Activated T-helper 9 cell treated with anti-CD3 and anti-CD28 coated beads, Interleukin-2, amount 50 U/mL, for 16 hours (primary cell): ENCODE measurements at places on chromosomes 7 and 10.

- DNase-seq, result no peak
Measured at GRCh38 chr7:6164010-6164409, 108.4 kb downstream of the CYTH3 start.

- no peak for DNase-seq
Measured at GRCh38 chr10:90605506-90605905, 252.3 kb downstream of the HTR7 start.

DNA sequence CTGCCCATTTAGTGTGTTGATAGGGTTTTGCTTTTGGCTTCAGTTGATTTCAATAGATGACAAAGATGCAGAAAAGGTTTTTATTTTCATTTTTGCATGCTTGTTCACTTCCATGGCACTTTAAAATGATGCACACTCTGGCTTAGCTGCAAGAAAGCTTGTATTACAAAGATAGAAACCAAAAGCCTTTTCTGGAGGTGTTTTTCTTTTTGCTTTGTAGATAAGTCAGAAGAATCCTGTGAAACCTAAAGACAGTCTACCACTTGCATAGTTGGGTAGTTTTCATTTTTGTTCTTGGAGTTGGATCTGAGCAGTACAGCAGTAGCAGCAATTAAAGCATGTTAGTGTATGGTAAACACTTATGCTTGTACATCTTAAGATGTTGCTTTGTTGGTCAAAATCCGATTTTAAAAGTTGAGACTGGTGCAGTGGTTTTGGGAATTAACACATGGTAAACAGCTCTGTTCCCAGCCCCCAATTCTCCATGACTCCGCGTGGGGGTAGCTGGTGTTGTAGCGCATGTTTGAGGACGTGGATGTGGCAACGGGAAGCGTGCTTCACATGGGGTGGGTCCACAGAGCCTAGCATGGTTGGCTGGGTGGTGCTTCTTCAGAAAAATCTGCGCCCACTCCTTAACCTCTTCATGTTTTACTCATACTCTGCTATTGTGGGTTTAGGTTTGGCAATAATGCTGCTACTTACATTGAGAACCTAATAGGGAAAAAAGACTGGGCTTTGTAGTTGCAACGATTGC is 19.8 kb downstream of the CCNY start:
- DNase-seq, result no peak

GRCh38 chr10:46527241-46527811 is 29.1 kb downstream of the GPRIN2 start:
- DNase-seq, result no peak

GRCh38 chr7:92873776-92874175 is 37.4 kb upstream of the CDK6 start:
- no peak for DNase-seq

GRCh38 chr10:116185199-116185867 is 87.7 kb downstream of the GFRA1 start:
- DNase-seq, result no peak

DNA sequence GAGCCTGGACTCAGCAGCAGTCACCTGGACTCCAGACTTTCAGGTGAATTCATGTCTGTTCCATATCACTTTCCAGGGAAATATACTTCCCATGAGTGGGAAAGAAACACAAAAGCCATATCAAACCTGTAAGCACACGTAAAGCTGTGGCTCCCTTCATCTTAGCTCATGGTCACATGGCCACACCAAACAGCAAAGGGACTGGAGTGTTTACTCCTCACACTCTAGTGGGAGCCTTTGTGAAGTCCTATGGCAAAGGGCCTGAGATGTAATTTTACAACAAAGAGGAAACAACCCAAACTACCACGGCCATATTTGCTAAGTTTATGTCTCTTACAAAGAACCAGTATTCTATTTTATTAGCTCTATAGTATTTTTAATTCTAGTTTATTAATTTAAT is 16.3 kb downstream of the SFTPA1 start:
- DNase-seq, result no peak

GRCh38 chr7:110075450-110075849 is 1015.5 kb upstream of the LRRN3 start:
- DNase-seq, result no peak

DNA sequence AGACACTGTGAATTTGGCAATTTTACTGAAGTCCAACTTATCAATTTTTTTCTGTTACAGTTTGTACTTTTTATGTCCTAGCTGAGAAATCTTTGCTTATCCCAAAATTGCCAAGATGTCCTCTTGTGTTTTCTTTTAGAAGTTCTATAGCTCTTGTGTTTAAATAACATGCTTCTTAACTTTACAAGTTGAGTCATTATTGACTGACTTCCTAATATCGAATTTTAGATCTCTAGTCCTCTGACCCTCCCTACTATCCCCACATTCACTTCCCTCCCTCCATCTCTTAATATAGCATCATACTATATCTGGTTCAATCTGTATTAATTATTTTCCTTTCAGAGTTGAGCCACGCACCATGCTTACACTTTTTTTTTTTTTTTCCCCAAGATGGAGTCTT is 61.9 kb downstream of the MRPL32 start:
- no peak for DNase-seq

- DNase-seq, result no peak
Measured at GRCh38 chr10:71211053-71211452, 1.3 kb upstream of the UNC5B start.
